SW 1271 (cell line): ENCODE measurements at places on chromosomes 1 and 21.
A peak's percentile ranks its signal among the peaks of the same experiment; 100 is the strongest.

GRCh38 chr21:42565206-42565810 is 51.7 kb downstream of the SLC37A1 start:
- DNase-seq: no peak

DNA sequence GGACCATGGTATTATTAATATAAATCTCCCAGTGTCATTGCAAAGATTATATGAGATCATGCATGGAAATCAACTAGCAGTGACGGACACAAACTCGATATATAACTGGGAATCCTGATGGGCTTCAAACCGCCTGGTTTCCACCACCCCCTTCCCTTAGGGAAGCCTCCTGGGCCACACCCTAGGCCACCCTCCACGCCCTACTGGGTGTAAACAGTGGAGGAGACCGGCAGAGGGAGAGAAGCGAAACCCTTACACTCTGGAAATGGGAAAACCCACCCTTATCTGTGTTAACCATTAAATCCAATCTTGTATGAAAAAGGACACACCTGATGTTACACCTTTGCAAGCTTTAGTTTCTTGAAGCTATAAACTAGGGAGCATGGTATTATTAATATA is 595 bp upstream of the ZNHIT6 start:
- no peak for DNase-seq

DNA sequence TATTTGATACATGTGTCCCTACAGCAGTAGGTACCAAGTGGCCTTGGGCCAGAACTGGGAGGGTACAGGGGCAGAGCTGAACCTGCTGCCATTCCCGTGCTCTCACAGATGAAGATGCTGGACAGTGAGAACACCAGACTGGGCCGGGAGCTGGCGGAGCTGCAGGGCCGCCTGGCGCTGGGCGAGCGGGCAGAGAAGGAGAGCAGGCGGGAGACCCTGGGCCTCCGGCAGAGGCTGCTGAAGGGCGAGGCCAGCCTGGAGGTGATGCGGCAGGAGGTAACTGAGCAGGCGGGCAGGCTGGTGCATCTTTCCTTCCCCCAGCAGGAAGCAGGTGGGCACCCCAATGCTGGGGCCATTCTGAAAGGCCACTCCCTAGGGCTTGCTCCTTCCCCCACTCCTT is 21.9 kb downstream of the MFAP2 start:
- no peak for DNase-seq

DNA sequence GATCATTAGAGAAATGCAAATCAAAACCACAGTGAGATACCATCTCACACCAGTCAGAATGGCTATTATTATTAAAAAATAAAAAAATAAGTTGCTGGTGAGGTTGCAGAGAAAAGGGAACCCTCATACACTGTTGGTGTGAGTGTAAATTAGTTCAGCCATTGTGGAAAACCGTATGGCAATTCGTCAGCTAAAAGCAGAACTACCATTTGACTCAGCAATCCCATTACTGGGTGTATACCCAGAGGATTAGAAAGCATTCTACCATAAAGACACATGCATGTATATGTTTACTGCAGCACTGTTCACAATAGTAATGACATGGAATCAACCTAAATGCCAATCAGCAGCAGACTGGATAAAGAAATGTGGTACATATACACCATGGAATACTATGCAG is 42.2 kb downstream of the GIPC2 start:
- no peak for DNase-seq

DNA sequence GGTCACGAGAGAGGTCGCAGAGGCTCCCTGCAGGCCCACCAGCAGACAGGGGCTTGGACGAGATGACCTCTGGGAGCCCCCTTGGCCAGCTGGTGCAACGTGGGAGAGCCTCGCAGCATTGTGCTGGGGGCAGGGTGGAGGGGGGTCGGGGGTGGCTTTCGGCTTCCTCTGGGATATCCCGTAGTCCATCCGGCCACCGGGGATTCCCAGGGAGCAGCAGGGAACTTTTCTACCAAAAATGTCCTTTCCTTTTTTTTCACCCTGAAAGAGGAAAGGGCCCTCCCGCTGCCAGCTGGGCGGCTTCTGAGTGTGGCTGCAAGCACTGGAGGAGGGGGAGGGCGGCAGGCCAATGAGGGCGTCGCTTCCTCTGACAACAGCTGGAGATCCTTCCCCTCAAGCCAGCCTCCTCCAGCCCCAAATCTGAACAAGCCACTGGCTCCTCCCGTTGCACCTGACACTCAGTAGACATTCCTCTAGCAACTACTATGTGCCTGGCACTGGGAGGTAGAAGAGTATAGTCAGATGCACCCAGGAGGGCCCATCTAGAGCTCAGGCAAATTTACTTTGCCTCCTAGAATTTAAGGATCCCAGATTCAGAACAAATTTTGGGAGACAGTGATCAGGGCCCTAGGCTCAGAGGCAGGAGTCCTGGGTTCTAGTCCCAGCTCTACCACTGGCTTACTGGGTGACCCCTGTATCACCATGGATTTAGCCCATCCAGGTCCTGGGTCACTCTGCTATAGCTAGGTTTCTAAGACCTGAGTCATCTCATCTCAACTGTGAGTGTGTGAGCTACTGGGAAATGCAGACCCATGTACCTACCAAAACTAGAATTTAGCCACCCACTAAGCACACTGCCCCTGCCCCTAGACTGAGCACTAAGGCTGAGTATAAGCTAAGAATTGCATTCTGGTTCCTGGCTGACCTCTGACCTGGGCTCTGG is 2.7 kb downstream of the MOB3C start:
- DNase-seq: no peak

DNA sequence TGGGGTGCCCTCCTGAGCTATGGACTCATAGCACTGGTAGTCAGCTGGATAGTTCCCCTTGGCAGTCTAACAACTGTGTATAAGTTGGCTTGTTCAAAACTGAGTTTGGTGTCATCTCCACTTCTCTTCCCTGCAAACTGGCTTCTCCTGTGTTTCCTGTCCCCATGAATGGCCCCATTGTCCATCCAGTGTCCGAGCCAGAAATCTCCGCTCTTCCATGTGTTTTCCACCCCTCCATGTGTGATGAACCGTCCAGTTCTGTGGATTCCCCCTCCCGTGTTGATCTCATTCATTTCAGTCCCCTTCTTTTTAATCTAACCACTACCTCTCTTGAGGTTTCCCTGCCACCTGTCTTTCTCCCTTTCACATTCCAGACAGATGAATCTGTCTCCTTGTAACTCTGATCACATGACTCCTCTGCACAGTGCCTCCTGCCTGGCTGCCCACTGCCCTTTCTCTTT is 195.7 kb downstream of the ROR1 start:
- peak; percentile 2 for DNase-seq

GRCh38 chr1:24415910-24416665 is 486 bp downstream of the NIPAL3 start:
- no peak for DNase-seq

GRCh38 chr21:32281531-32281930 is 2.7 kb upstream of the MIS18A start:
- no peak for DNase-seq

- no peak for DNase-seq
Observed at GRCh38 chr1:226609836-226610455, 61.4 kb downstream of the STUM start.

- no peak for DNase-seq
Observed at GRCh38 chr21:42313501-42313969, 1.7 kb downstream of the TFF3 start.

DNA sequence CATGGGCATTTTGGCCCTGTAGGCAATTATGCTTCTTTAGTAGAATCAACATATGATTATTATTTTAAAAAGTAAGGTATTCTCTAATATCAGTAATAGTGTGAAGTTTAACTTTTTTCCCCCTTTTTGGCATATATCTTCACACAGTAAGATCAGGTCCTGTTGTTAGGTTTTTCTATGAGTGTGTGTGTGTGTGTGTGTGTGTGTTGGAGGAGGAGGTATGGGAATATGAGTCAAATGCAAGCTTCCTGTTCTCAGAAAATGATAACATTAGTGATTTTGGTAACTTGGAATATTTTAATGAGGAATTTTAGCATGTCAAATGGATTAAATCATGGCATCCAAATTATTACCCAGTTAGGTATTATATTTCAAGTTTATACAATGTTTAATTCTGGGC is 65.8 kb upstream of the BCL10 start:
- no peak for DNase-seq

- no peak for DNase-seq
Observed at GRCh38 chr21:37300114-37300751, 33.1 kb upstream of the VPS26C start.

GRCh38 chr1:23651069-23651808 is 40.4 kb upstream of the RPL11 start:
- DNase-seq: no peak

DNA sequence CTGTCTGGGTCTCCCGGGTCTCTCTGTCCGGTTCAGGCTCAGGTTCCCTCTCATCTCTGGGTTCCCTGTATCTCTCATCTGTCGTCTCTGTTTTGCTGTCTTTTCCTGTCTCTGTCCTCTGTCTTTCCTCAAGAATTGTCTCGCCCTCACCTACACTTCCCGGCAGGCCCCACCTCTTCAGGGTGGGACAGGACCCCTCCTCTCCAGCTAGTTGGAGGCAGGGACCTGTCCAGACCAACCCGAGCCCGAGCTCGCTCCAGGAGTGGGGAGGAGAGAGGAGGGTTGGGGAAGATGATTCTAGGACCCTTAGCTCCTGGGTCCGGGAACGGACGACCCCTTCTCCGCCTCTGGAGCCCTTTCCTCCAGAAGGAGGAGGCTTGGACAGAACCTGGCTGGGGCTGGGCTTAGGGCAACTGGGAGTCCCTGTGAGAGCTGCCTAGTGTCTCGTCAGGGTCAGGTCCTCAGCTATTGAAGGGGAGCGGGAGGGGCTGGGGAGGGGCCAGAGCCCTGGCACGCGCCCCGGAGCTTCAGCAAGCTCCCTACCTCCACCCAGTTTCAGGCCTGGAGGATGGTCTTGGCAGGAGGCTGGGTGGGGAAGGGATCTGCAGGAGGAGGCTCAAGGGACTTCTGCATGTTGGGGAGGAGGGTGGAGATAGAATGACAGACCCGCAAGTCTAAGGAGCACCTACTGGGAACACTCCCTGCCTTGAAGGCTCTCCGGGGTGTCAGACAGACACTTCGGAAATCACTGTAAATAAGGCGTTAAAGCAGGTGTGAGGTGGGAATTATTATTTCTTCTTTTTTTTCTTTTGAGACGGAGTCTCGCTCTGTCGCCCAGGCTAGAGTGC is 26.3 kb upstream of the EPB41 start:
- no peak for DNase-seq

GRCh38 chr1:199084293-199084692 is 445.5 kb downstream of the PTPRC start:
- no peak for DNase-seq

DNA sequence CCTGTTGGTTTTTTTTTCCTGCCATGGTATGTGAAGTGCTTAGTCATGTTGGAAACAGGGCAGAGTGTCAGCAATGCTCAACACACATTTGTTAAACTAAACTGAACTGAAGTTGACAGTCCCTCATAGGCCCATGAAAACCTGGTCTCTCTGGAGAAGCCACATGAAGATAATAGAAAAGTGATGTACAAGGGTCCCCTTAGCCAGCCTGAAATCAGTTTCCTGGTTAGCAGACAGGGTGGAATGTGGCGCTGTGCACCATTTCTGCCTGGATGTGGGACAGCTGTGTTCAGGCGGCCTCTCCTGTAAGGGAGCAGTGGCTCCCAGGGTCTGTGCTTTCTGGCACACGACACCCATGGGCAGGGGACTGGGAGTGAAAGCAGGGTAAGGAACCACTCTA is 9.9 kb upstream of the CHI3L1 start:
- DNase-seq: no peak

DNA sequence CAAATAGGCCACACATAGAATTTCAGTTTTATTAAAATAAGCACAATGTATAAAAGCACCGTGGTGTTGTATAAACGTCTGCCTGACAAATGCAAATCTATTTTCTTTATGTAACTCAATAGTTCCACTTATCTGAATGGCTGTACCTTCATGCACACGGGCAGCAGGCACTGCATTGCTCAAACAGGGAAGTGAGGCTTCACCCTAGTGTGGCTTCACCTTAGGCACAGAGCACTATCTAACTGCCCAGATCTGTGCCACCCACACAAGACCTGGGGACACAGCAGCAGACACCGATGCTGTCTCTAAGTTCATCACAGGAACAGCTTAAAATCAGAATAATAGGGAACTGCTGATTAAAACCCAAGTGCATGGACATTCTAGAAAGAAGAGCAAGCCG is 6.0 kb upstream of the KNCN start:
- no peak for DNase-seq

GRCh38 chr1:7972285-7972684 is 10.8 kb downstream of the PARK7 start:
- DNase-seq: no peak

GRCh38 chr1:22408230-22408629 is 43.4 kb upstream of the ZBTB40 start:
- no peak for DNase-seq

GRCh38 chr21:44260066-44260465 is 1.6 kb downstream of the DNMT3L start:
- no peak for DNase-seq

DNA sequence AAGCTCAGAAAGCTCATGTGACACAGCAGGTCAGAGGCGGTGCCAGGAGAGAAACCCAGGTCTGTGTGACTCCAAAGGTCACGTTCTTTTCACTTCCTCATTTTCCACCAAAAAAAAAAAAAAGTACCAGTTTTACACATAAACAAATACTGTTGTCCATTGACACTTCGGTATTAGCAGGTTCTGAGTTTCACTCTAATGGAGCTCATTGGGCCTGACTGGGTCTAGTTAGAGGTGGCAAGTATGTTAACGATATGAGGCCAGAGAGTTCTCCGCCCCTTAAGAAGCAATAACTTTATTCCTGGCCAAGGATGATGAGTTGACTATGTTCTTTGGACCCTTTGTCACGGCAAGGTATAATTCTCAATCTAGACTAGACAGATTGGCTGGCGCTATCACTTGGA is 30.0 kb upstream of the SDE2 start:
- DNase-seq: no peak

- DNase-seq: no peak
Observed at GRCh38 chr1:32338637-32339145, 2.7 kb upstream of the MARCKSL1 start.

- DNase-seq: no peak
Observed at GRCh38 chr1:212915245-212916091, 34.9 kb upstream of the VASH2 start.

- DNase-seq: no peak
Observed at GRCh38 chr21:44931501-44932407, 8.1 kb upstream of the SLX9 start.

DNA sequence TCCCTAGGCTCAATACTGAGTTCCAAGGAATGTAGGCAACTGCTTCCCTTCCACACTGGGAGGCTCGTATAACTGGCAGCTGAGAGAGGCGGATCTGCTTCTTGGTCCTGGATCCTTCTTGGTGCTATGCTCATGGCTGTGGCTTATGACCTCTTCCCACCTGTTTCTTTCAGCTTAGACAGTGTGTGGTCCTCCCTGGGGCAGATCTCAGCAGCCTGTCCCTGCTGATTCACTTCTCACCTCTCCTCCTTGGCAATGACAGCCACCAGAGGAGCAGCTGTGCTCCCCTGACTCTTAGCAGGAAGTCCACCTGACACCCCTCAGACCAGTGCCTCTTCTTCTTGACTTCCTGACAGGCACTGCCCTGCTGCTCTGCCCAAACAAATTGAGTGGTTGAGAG is 75.1 kb upstream of the PTGFRN start:
- DNase-seq: no peak

- no peak for DNase-seq
Observed at GRCh38 chr1:167594822-167595221, 35.2 kb upstream of the RCSD1 start.

- no peak for DNase-seq
Observed at GRCh38 chr1:238701024-238701423, 685.3 kb upstream of the CHRM3 start.
